ENCODE measurements at places on chromosomes 4 and X.

DNA sequence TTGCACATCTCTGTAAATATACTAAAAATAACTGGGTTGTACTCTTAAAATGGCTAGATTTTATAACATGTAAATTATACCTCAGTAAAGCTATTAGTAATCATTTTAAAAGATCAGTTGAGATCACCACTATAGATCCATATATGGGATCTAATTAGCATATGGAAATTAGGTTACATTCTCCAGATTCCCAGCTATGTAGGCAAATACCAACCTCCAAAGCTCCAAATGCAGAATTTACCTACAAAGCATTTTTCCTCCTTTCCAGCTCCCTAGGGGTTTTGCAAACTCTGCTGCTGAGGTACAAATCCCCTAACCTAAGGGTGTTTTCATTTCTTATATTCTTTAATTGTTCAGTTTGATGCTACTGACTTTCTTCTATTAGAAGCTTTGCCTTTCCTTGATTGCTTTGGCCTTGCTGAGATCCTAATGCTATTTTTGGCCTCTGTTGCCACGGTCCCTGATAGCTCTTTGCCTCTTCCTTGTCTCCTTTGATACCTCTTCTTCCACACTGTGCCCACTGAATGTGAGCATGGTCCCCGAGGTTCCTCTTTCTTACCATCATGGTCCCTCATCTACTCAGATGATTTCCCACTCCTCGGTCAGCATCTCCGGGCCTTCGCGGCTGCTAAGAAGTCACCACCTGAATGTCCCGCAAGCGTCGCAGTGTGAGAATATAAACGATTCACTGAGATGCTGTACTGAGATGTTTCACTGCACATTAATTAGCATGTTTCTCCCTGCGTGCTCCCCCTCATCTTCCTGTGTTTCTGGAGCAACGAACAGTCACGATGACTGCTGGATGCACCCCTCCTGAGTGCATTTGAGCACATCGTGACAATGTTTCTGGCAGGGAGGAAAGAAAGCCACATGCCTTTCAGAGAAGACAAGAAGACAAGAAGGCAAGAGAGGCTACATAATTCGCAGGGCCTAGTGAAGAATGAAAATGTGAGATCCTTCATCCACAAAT lies 23.8 kb downstream of the ENPP6 start:
- DNase-seq = no peak

- DNase-seq = no peak
Measured at GRCh38 chrX:129520151-129520550, 3.1 kb downstream of the SMARCA1 start.

- peak; percentile 80 for DNase-seq
Measured at GRCh38 chr4:25927361-25928195, 13.6 kb downstream of the SMIM20 start.

GRCh38 chr4:7824218-7824617 lies 115.4 kb downstream of the AFAP1 start:
- no peak for DNase-seq

- no peak for DNase-seq
Measured at GRCh38 chr4:98661371-98662054, 3.1 kb upstream of the TSPAN5 start.

DNA sequence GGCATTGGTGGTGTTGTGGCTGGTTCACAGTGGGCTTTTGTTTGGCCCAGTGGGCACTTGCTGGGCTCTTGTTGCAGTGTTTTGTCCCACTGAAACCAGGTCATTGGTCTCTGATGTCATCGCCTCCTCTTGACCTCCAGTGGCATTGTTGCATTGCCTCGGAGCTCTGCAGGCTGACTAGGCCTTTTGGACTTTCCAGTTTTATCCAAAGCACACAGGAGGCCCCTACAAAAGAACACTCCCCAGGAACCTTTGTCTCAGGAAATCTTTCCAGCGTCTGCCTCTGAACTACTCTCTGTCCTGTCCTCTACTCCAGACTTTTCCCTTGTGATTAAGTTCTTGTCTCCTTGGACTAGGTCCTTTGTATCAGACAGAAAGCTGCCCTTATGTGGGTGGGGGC lies 54.8 kb downstream of the COQ2 start:
- no peak for DNase-seq

GRCh38 chr4:152073351-152074087 lies 312.7 kb upstream of the GATB start:
- no peak for DNase-seq

GRCh38 chrX:70454441-70455365 lies 10.1 kb downstream of the DLG3 start:
- peak; percentile 96 for DNase-seq

GRCh38 chr4:183284965-183285364 lies 35.1 kb downstream of the CLDN22 start:
- no peak for DNase-seq

DNA sequence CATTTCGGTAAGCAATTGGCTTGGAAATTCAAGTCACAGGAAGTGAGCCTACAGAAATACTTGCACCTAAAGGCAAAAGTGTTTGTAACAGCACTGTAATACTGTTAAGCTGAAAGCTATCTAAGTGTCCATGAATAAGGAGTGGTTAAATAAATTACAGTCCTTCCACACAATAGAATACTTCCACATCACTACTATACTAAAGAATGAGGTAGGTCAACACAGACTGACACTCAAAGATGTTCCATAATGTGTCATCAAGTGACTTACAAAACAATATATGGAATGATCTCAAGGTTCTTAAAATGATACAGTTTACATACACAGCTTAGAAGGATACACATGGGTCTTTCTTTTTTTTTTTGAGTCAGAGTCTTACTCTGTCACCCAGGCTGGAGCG lies 27.0 kb downstream of the SLC10A6 start:
- no peak for DNase-seq
